ENCODE measurements at places on chromosomes 11 and 22.

DNA sequence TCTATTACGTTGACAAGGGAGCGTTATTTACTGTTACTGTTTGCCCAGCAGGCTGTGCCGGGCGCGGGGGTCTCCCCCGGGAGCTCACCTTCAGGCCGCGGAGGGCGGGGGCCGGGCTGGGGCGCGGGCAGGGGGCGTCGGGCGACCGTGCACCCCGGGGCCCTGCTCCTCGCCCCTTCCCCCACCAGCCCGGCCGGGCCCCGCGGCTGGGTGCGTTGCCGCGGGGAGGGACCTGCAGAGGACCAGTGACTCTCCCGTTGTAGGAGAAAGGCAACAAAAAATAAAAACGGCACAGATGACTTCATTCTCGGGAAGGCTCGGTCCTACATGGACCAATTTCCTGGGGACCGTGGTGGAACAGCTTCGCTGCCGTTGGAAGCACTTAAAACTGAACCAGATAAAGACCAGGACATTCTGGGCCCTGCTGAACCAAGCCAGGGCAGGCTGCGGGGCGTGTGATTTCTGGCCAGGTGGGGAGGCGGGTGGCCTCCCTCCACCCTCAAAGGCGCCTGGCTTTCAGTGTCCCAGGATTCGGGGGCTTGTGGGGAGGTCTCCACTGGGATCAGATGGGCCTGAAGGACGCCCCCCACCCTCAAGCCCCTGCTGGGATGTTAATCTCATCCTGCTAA is 57.4 kb downstream of the IGLL1 start:
- no peak for DNase-seq

- DNase-seq, result no peak
Observed at GRCh38 chr11:64870893-64871466, 7.4 kb downstream of the EHD1 start.

- DNase-seq, result peak; percentile 44
Observed at GRCh38 chr22:40325315-40325714, 21.0 kb upstream of the ADSL start.

DNA sequence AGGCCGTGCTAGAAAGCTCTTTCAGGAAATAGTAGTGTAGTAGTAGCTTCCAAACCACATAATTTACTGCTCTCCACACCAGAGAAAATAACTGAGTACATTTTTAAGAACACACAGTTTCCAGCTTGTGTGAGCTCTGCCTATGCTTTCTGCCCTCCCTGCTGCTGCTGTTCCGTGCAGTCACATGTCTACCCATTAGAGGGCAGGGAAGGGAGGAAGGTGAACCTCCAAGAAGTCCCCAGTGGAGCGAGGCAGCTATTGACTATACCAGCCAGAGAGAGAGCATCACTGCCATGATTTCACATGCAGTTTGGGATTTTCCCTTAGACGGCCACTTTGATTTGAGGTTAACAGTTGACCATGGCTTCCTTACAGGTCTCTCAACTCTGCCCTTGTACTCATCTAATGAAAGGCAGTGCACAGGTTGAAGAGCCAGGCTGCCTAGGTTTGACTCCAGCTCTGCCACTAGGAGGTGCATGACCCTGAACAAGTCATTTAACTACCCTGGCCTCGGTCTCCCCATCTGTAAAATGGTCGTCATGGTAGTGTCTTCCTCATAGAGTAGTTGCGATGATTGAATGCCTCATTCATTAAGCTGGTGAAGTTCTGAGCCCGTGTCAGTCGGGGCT is 19.7 kb upstream of the CTTN start:
- no peak for DNase-seq

DNA sequence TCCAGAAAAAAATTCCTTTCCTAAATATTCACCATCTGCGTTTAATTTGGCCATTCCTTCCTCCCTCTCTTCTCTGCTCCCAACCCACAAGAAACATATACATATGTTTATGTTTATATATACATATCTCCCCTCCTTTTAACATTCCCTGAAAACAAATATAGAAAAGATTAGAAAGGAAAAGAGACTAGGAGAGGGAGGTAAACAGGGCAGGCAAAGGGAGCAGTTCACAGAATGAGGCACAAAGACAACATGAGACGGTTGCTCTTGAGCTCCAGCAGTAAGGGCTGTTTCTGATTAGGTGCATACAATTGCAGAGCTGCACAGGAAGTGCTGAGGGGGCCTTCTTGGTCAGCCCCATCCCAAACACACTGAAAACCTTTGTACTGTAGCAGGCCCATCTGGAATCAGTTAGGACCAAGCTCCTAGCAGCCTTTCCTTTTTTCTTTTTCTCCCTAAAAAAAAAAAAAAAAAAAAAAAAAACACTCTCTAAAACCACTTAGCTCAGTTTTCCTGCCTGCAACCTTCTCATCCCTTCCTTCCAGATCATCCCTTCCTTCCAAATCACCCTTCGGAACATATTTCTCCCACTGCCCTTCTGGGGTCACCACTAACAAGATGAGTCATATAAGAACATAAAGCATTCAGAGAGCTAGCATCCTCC is 57.0 kb downstream of the RBFOX2 start:
- DNase-seq, result no peak

GRCh38 chr11:62652161-62653006 is 718 bp downstream of the INTS5 start:
- no peak for DNase-seq

- no peak for DNase-seq
Observed at GRCh38 chr22:49535126-49535525, 292.5 kb downstream of the BRD1 start.

DNA sequence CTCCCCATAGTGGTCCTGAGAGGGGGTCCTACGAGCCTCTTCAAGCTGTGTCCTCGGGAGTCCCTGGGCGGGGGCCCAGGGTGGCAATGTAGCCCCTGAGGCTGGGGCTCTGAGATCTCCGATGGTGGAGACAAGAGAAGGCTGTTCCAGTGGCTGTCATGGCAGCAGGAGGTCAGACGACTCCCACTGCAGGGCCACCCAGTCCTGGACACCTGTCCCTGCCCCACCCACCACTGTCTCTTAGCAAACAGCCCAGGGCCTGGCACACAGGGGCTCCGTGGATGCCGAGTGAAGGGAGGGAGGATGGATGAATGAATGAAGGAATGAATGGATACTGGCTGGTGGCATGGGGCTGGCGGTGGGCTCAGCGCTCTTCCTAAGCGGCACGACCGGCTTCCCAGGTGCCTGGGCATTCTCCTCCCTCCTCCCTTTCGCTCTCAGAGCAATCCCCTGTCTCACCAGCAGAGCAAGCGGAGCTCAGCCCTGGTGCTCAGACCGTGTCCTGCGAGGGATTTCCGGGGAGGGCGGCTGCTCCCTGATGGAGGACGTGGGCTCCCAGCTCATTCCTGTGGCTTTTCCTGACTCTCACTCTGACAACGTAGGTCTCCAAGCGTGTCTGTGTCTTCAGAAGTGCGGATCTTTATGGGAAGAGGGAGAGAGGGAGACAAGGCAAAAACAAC is 1272.6 kb downstream of the BRD1 start:
- no peak for DNase-seq

DNA sequence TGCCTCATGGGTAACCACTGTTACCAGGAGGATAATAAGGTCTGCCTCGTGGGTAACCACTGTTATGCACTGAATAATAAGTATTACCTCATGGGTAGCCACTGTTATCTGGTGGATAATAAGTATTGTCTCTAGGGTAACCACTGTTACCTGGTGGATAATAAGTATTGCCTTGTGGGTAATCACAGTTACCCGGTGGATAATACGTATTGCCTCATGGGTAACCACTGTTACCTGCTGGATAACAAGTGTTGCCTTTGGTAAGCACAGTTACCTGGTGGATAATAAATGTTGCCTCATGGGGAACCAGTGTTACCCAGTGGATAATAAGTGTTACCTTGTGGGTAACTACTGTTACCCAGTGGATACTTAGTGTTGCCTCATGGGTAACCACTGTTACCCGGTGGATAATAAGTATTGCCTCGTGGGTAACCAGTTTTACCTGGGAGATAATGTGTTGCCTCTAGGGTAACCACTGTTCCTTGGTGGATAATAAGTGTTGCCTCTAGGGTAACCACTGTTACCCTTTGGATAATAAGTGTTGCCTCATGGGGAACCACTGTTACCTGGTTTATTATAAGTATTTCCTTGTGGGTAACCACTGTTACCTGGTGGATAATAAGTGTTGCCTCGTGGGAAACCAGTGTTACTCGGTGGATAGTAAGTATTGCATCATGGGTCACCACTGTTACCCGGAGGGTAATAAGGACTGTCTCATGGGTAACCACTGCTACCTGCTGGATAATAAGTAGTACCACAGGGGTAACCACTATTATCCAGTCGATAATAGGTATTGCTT is 10.6 kb upstream of the NXPE4 start:
- DNase-seq, result no peak

DNA sequence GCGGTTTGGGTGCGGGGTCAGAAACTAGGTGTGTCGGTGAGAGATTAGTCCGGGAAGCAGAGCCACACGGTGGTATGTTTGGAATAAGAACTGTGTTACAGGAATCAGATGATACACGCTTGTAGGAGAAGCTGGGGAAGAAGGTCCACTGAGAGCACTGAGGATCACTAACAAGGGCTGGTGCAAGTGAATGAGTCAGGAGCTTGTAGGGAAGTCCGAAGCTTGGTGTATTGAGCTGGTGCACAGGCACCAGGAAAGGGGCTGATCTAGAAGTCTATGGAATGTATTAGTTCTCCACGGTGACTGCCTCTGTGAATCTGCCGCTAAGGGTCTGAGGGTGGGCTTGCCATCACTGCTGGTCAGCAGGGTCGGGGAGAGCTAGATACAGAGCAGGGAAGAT is 18.8 kb upstream of the GRK3 start:
- no peak for DNase-seq

DNA sequence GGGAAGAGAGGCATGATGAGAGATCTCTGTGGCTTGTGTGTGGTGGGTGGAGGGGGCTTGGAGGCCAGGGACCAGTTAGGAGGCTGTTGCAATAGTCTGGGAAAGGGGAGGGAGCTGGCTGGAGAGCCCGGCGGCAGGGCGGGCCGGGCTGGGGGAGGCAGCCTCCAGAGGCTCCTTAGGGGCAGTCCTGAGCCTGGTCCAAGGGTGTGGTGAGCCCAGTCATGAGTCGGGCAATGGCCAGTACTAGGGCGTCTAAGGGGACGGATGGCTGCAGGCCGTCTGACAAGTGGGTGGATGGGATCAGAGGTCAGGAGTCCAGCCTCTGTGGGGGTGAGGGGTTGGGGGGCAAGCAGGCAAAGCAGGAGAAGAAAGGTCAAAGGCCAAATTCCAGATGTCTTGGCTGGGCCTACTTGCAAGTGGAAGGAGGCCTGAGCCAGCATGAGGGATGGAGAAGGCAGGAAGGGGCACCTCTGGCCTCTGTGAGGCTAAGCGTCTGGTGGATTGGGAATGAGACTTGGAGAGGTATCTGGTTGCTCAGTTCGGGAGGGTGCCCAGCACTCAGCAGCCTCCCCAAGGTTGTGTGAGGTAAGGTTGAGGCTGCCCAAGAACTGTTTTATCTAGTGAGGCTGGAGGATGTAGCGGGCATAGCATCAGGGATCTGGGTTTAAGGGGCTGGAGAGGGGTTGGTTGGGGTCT is 6.0 kb upstream of the CD248 start:
- DNase-seq, result no peak

- no peak for DNase-seq
Observed at GRCh38 chr11:133901316-133901715, 55.5 kb downstream of the IGSF9B start.

DNA sequence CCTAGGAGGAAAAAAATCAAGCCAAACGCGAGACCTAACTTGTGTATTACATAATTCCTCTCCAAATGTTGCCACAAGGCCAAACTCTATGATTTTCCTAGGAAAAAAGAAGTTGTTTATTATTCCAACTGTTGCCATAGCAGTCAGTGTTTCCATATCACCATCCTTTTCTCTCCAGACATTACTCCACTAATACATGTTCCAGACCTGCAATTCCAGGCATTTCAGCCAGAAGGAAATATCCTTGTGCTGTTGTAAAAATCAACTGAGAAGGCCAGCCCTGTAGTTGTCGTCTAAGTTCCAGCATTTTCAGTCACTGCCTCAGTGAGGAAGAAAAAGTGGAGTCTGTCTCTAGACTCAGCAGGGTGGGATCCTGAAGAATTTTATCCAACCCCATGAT is 33.1 kb upstream of the PAMR1 start:
- no peak for DNase-seq

- no peak for DNase-seq
Observed at GRCh38 chr22:46602025-46602424, 18.2 kb upstream of the GRAMD4 start.

GRCh38 chr11:46322759-46323158 is 24.5 kb upstream of the DGKZ start:
- no peak for DNase-seq

DNA sequence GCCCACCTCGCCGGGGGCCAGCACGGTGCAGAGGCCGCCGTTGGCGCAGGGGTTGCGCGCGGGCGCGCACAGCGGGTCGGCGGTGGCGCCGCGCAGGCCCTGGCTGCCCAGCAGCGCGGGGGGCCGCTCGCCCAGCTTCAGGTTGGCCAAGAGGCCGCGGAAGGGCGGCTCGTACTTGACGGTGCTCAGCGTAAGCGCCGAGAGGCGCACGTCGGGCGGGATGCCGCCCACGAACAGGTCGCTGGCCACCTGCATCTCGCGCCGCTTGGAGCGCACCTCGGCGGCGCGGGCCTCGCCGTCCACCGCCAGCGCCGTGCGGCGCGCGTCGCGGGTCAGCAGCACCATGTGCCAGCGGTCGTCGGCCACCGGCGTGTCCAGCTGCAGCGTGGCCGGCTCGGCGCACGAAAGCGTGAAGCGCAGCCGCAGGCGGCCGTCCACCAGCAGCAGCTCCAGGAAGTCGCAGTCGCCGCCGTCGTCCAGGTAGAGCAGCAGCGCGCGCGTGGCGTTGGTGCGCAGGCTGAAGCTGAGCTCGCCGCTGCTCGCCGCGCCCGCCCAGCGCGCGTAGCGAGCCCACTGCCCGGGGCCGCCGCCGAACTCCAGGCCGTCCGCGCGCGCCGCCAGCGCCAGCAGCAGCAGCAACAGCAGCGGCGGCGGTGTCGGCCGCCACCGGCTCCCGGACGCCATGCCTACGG is 9.8 kb downstream of the NRXN2 start:
- DNase-seq, result no peak

DNA sequence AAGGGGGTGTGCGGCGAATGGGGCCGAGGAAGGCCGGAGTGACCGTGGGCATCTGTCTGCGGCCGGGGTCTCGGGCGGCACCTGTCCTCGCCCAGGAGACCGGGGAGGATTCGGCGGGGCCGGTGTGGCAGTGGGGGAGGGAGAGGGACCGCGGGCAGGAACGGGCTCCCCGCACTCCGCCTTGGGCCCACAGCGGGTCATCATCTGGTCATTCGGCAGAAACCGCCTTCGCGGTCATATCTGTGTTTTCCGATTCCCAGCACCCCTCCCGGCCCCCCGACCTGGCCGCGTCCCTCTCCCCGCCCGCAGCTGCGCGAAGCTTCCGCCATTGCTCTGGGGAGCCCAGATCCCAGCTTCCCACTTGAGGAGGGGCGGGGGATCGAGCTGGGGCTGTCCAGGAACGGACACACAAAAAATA is 824 bp upstream of the CBX6 start:
- DNase-seq, result no peak

- no peak for DNase-seq
Observed at GRCh38 chr11:126268361-126268707, 361 bp downstream of the SRPRA start.
